ENCODE measurements at places on chromosomes 16 and 17.

DNA sequence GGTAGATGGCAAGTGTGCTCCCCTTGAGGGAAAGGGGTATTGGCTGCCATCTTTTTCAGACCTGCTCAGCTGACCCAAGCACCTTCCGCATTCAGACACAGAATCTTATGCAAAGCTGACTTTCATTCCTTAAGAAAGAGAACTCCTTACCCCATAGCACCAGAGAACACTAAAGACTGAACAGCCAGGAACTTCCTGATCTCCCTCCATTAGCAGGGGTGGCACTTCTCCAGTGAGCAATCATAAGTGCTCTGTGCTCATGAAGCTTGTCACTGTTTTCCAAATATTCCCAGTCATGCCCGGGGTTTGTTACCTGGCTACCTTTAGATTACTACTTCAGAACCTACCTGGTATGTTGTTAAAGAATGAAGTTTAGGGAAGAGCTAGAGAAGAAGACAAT lies 11.9 kb downstream of the HSD17B2 start:
- DNase-seq = no peak

DNA sequence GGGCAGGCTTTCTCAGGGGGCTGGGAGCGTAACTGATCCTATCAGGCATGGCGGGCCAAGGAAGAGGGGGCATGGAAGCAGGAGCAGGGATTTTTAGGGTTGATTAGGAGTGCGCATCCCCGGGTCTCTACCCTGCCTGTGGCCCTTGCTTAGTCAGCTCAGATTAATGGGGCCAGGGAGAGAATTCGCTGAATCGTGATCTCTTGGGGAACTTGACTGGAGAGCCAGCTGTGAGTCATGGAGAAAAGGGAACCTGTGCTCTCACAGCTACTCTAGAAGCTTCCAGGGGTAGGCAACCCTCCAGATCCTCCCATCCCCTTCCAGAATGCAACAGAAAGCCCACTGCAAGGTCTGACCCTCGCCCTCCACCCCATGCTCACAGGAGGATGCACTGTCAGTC lies 3.6 kb downstream of the FOXN1 start:
- DNase-seq = no peak

DNA sequence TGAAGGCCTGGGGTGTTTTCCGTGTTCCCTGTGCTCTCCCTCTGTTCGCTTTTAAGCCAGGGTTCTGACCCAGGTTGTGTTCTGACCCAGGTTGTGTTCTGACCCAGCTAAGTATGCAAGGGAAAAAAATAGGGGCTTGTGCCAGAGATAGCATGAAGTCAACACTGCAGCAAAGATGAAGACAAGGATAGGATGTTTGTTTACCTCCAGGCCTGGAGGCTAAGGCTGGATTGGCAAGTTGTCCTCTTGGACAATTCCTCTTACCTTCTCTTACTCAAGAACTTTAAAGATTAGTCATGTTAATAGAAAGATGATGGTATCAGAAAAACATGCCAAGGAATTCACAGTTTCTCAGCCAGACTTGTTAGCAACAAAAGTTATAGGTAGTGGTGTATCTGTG lies 19.4 kb downstream of the LYRM9 start:
- DNase-seq = no peak

- no peak for DNase-seq
These were observed 26.6 kb upstream of the GINS2 start for GRCh38 chr16:85715169-85716021.

DNA sequence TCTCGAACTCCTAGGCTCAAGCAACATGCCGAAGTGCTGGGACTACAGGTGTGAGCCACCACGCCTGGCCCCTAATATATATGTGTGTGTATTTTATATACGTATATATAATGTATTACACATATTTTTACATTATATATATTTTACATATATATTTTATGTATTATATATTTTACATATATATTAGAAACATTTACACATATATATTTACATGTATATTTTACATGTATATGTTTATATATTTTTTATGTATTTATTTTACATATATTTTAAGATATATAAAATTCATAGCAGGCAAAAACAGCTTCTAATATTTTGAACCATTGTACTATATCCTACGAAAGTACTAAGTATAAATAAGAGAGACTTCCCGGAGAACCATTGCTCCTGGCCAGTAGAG lies 455.1 kb downstream of the XYLT1 start:
- no peak for DNase-seq

- no peak for DNase-seq
These were observed 54.9 kb downstream of the GRB7 start for GRCh38 chr17:39792526-39793221.
